ENCODE measurements at places on chromosomes 7 and 10.

DNA sequence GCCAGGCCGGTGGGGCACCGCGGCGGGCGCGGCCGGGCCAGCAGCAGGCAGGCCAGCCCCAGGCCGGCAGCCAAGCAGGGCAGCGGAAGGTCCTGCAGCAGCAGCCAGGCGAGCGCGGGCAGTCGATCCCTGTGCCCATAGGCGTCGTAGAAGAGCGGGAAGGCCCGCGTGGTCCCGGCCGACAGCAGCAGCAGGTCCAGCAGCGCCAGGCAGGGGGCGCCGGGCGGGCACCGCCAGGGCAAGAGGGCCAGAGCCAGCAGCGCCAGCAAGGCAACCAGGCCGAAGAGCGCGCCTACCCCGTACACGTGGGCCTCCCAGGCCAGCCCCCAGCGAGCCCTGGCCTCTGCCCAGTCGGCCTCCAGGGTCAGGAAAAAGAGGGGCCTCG, 8.4 kb upstream of the RBM28 start:
- no peak for DNase-seq

GRCh38 chr10:88042160-88043100, 179.0 kb downstream of the PTEN start:
- DNase-seq, result no peak

- no peak for DNase-seq
Observed at GRCh38 chr7:122988333-122988732, 7.2 kb downstream of the TAS2R16 start.

DNA sequence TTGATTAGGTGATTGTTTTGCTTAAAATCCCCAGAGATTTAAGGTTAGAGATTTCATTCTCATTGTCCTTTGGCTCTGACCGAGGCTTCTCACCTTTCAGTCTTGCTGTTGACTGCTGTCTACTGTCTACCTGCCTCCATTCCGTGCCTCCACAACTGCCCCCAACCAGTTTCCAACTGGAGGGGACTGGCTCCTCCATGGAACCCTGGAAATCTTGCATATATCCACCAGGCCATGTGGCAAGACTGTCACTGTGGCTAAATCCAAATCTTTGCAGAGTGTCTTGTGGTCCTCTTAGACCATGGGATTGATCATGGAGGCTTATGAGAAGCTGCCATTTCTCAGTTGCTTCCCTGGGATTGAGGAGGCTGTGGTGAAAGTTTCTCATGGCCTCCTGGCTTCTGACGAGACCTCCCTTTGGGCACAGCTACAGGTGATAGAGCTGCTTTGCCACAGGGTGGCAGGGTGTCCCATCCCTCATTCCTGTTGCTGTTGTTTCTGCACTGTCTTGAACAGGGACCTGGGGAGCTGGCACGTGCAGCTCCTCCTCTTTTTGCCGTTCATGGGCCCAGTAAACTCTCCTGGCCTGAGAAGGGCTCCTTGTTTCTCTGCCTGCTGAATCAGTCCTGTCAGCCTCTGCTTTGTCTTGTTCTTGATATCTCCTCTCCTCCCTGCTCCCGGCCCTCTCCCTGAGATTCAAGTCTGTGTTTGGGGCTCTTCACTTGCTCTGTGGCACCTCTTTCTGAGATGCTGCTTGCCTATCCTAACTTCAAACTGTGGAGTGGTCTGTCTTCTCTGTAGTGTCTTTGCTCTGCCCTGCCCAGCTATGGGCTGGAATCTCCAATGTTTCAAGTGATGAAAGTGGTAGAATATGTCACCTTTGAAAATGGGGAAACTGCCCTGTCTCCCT, 63.6 kb upstream of the IGFBP3 start:
- DNase-seq, result no peak

DNA sequence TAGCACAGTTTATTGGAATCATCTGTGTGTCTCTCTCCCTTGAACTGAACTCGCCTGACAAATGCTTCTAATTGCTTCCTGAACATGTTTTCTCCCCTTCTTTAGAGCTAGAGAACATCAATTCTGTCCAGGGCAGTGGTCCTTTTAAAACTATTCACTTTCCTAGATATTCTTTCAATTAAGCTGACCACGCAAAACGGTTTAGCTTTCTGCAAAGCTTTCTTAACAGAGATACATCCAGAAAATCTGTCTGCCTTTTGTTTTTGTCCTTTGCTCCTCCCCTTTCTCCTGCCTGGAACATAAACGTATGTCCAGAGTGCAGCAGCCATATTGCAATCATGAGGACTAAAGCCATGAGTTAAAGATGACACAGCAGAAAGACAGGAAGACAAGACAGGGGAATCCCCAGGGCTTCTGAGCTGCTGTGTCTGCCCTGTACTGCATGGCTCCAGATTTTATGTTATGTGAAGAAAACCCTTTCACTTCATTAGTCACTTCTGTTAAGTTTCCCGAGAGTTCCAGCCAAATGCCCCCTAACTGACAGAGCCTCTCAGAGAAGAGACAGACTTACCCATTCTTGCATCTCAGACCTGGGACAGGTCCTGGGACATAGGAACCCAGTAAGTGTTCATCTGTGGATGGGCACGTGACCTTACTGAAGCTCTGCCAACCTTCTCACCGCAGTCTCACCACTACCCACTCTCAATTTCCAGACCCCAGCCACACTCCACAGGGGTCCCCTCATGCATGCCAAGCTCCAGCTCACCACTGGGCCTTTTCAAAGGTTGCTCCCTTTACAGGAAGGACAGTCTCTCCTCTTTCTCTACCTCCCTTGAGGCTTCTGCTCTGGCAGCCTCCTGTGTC, 35.0 kb upstream of the CPXM2 start:
- no peak for DNase-seq
